ENCODE measurements at places on chromosomes 7 and 10.

DNA sequence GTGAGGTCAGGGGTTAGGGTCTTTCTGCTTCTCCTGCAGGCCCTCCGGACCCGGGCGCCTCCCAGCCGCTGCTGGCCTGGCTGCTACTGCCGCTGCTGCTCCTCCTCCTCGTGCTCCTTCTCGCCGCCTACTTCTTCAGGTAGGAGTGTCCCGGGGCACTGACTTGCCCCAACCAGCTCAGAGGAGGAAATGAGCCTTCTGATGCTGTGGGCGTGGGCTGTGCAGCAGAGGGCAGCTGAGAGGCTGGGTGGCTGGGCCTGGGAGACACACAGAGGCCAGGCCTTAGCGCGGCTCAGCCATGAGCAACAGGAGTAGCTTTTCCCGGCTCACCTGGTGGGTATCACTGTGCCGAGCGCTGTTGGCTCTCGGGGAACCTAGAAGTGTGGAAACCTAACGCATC lies 78.9 kb downstream of the MKI67 start:
- no peak for DNase-seq

- DNase-seq, result peak; percentile 79
These were observed 21.5 kb upstream of the MYL10 start for GRCh38 chr7:101650579-101651081.

DNA sequence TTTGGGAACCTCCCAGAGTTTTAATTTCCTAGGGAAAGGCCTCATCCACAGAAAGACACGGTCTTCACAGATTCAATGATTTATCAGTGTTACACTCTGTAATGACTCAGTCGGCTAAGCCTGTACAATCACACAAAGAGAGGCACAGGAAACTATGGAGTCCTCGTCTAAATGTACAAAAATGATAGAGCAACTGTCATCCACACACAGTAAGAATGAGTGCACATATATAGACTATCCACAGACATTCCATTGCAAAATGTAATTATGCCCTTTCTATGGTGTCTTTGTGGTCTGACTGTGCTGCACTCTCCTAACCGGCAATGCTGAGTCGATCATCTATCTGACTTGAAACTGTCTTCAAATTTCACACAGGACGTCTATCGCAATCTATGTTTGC lies 3.5 kb upstream of the NAMPT start:
- no peak for DNase-seq

GRCh38 chr10:132643709-132644526 lies 106.3 kb downstream of the INPP5A start:
- DNase-seq, result no peak

- no peak for DNase-seq
These were observed 22.3 kb downstream of the MDFIC start for GRCh38 chr7:114943953-114944744.

- no peak for DNase-seq
These were observed 309.3 kb downstream of the TCERG1L start for GRCh38 chr10:131002031-131002861.

DNA sequence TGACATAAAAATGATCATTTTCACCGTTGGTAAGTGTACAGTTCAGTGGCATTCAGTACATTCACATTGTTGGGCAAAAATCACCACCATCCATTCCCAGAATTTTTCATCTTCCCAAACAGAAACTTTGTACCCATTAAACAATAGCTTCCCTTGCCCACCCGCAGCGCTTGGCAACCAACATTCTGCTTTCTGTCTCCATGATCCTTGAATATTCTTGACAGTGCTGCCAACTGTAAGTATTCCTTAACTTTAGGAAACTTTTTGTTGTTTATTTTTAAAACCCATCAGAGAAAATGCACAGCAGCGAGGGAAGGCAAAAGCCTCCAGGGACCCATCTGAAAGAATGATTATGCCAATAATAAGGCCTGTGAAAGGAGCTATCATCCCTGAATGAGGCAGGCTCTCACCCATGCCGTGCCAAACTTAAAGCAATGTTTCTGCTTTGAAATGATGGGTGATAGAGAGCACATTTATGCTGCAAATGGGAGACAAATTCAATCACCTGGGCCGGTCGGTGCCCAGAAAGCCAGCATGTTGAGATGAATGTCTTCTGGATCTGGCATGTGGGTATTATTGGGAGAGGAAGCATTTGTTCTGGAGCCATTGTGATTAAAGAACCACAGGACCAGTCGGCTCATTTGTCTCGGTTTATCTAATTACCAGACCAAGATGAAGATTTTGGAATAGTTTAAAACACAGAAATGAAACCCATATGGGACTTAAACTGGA lies 202.1 kb upstream of the NPVF start:
- no peak for DNase-seq

GRCh38 chr10:110379831-110380230 lies 75.1 kb upstream of the SMNDC1 start:
- DNase-seq, result no peak

GRCh38 chr10:31219306-31219705 lies 99.7 kb upstream of the ZEB1 start:
- no peak for DNase-seq

DNA sequence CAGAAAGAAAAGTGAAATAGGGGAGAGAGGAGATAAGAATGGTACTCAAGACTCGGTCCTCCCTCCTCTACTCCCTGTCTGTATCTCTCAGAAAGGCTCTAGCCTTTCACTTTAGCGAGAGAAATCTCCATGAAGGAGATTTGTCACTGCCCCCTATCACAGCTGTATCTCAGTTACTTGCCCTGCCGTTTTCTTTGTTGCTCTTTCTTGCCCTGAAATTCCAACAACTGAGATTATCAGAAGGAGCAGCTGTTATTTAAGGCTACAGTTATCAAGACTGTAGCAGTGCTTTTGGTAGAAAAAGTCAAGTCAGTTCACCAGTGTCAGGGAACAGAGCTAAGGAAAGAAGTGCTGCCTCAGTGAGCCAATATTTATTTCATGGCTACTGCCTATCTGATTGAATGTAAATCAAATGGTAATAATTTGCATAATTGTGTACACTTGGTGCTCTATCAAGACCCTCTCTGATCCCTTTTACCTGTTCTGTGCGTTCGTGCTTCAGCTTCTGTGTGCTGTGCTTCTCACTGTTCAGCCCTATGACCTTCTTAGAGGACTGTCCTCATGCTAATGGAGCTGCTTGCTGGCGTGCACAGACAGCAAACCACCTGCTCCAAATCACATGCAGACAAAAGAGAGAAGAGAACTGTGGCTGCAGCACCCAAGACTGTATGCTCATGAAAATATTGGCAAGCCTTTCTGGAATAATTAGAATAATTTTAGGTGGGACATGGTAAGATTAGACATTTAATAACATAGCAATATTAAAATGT lies 180.2 kb upstream of the FAM3C start:
- DNase-seq, result no peak

DNA sequence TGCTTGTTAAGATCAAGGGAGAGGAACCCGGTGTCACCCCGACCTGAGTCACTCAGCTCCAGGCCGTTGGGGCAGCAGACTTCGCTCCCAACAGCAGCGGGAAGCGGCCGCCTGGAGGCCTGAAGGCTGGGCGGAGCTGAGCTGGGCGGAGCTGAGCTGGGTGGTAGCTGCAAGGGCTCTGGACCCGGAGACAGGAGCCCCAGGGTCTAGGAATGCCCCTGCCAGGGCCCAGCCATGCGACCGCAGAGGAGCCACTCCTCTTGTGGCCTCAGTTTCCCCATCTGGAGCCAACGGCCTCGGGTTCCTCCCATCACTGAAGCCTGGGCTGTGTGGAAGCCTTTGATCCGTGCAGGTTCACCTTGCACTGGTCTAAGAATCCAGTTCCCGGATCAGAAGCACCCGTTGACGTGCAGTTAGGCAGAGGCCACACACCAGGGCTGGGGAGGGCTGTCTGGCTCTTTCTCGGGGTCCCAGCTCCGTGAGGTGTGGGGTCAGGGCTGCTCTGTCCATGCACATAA lies 21.9 kb upstream of the DPYSL4 start:
- DNase-seq, result no peak

DNA sequence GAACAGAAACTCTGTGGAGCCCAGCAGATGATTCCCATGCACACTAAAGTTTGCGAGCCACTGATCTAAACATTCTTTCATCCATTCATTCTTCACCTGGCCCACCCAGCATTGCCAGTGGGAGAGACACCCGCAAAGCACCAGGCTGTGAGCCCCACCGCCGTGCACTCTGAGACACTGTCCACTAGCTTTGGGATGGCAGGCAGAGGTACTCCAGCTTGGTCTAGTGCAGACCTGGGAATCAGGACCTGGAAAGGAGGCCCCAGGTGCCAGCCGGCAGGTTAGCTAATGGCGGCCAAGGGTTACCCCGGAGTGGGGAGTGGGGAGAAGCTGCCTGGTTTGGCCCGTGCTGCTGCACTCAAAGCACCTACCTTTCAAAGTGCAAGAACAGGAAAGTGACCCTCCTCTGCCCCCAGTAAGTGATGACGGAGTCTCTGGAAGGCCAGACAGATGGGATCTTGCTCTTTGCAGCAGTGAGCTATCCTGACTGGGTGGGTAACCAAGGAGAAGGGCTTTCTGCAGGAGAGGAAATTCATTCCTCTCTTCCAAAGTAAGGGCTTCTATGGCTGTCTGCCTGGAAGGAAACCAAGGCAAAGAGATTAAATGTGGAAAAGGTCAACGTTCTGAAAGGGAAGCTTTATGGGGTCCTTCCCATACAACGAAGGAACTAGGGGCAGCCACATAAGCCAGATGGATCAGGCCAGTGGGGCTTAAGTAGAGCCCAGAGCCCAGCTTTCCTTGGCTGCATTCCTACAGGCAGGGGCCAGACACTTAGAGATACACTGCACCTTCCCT lies 74.2 kb upstream of the LRRC4 start:
- DNase-seq, result no peak

GRCh38 chr7:22677680-22678079 lies 49.3 kb upstream of the IL6 start:
- DNase-seq, result no peak

- no peak for DNase-seq
These were observed 376 bp downstream of the GNA12 start for GRCh38 chr7:2843711-2844152.

GRCh38 chr7:83301416-83301815 lies 138.7 kb upstream of the PCLO start:
- no peak for DNase-seq

DNA sequence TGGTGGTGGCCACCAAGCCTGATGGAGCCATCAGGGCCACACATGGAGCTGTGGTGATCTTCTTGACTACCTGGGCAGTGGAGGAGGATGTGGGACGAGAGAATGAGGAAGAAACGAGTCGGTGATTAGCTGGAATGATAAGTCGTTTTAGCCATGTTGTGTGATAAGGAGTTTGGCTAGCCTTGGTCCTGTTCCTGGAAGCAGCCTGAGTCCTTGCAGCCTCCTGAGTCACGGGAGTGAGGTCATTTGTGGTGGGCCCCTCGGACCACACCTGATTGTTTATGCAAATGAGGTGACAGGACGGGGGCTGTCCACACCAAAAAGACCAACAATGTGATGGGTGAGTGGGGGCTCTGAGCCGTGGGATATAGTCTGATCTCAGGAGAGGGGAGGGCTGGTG lies 554.4 kb downstream of the PTPRN2 start:
- no peak for DNase-seq

GRCh38 chr10:75076348-75076747 lies 35.1 kb upstream of the SAMD8 start:
- DNase-seq, result no peak

DNA sequence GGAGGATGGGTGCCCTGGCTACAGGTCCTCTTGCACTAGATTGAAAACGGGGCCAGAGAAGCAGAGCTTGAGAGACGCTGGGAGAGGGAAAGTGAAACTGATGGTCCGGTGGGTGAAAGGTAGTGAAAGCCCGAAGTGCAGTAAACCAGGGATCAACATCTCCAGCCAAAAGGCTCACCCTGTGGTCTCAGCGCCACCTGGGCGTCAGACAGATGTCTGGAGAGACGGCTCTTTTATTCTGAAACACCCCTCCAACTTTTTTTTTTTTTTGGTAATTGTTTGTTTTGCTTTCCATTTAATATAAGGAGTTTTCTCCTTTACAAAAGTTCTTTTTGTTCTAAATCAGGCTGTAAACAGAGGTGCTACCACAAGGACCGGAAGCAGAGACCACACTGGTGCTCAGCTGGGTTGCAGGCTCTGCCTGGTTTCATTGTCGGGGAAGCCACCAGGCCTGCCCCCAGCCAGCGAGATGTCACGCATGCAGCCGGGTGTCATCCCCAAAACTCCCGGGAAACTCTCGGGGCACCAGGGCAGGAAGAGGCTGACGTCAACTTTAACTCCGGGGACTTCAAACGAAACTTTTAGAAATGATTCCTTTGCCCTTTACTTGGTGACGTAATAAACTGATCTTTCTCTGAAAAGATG lies 11.2 kb downstream of the IL2RA start:
- no peak for DNase-seq

GRCh38 chr10:14543046-14543903 lies 212.6 kb upstream of the FRMD4A start:
- DNase-seq, result no peak

- no peak for DNase-seq
These were observed 492.5 kb upstream of the ZMIZ1 start for GRCh38 chr10:78576276-78576675.

DNA sequence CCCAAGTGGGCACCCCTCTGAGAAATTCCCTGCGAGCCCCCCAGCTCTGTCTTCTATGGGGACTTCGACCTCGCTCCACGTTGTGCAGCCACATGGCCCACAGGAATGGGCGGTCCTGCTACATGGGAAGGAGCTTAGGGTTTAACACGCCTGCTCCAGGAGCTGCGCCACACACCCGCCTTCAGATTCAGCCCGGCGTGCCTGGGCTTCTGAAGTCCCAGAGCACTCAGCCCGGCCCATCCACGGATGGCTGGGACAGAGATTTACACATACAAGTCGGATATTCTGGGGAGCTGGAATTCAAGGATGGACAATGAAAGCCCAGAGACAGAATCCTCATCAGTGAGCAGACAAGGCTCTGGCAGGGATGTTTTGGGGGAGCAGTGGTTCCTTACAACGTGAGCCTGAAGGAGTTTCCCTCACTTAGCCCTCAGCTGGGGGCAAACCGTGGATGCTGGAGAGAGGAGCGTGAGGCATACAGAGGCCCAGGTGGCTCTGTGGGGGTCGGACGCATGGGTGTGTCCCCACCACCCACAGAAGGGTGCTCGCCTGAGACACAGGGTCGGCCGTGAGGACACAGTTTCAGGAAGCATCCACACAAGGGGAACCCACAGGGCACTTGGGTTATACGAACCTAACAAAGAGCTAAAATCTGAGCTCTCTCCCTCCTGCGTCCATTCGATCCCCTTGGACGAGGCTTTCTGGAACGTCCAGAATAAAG lies 372.9 kb downstream of the DNAJB6 start:
- DNase-seq, result no peak

Data from retinal pigment epithelial cell (primary cell).